ENCODE measurements at places on chromosomes 2 and 18.

- no peak for DNase-seq
Measured at GRCh38 chr2:85760371-85760770, 6.6 kb downstream of the ATOH8 start.

DNA sequence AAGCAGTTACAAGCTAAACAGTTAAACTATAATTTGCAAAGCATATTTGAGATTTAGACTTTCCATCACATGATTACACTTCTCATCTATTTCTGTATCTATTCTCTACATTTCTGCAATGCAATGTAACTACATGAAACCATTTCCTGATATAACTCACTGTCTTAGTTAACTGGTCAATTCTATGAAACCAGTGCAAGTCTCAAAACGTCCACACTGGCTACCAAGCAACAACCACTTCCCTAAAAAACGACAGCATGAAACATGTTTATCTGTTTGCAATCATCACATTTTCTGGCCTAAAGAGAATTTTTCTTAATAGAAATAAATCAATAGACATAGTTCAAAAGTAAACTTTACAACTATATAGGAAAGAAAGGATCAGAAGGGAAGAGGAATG, 17.4 kb downstream of the FECH start:
- DNase-seq, result no peak

DNA sequence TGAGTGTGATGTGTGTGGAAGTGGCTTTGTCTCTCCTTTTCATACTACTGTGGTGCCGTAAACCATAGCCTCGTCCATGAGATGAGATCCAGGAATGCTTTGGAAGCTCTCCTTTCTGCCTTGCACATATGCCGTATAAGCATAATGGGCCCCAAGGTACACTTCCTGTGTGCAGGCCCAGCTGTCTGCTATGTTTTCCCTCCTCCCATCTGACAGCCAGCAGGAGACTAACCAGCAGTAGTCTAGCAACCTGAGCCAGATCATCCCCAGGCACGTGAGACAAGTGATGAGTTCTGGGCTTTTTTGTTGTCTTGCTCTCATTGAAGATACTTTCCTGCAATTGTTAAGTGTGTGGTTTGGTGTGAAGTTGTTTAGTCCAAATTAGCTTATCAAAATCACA, 555.5 kb upstream of the LRRTM4 start:
- no peak for DNase-seq

DNA sequence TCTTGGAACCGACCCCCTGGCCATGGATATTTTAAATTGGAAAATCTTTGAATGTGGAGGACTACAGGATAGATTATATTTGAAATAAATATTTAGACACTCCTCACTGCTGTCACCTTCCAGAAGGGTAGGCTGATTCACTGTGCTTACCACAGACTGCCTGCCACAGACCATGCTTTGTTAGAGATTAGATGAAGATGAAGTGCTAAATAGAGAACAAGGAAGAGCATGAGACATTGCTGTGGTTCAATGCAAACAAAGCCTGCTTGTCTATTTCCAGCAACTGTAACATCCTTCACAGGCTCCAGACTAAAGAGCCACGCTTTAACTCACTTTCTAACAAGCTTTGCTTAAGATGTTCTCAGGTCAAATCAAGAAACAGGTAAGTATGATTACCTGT, 81.0 kb upstream of the TMEM17 start:
- no peak for DNase-seq

- no peak for DNase-seq
Measured at GRCh38 chr2:69209482-69209881, 177.5 kb downstream of the GFPT1 start.

GRCh38 chr2:60152226-60152833, 401.1 kb downstream of the BCL11A start:
- DNase-seq, result no peak

DNA sequence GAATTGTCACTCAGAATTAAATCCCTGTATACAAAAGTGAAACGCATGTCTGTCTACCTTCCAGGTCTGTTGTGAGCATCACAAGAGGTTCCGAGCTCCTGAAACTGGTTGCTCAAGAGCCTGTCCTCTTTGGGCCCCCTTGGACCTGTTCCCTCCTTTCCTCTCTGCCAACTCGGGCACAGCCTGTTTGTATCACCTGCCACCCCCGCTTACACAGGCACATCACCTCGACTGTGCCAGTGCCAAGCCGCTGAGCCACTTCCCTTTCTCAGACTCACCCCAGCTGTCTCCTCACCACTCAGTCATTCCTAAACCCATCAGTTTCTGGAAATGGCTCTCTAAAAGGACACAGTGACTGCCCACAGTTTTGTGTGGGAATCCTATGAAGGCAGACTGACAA, 3.1 kb downstream of the EFR3B start:
- peak; percentile 65 for DNase-seq

DNA sequence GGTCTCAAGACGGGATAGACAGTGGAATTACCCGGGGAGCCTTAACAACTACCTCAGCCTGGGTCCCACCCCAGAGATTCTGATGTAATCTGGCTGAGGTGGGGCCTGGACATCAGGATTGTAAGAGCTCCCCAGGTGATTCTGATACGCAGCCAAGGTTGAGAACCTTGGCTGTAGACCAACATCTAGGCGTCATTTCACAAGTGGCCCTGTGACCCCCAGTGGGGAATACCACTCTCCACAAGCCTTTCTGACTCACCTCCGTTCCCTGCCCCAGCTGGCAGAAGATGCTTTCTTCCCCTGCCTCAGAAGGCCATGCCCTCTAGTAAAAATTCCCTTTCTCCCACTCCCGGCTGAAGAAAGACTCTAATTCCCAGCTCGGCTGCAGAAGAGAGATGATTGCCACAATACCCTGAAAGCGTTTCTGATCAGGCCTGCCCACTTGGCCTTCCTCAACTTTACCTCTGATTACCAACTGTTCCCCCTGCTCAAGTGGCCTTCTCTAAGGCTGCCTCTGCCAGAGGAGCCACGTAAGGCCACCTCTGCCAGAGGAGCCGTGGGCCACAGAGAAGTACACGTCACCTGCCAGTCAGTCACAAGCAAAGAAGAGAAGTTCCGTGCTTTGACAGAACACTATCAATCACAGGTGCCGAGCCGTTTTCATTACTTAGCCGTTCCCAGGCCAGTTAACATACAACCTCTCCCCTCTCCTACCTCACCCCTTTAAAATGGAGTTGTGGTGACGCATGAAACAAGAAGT, 116.8 kb upstream of the PKDCC start:
- DNase-seq, result no peak

GRCh38 chr2:39416140-39416539, 20.9 kb downstream of the MAP4K3 start:
- no peak for DNase-seq

- no peak for DNase-seq
Measured at GRCh38 chr2:150141226-150142001, 346.1 kb downstream of the RND3 start.

GRCh38 chr2:55408918-55409868, 10.5 kb downstream of the CCDC88A start:
- no peak for DNase-seq

DNA sequence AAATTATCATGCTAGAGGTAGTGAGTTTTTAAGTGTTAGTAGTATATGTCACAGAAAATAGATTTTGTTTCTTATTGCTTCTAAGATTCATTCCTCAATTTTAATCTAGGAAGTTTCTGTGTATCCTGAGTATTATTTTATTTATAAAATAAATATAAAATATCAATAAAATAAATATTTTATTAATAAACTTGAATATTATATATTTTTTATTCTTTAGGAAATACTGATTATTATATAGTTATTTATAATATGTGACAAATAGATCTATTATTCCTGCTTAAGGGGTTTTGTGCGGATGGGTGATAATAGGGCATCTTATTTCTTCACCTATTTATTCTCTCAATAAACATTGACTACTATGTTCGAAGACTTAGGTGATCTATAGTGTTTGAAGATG, 191.0 kb downstream of the ZNF407 start:
- DNase-seq, result no peak

GRCh38 chr2:85595301-85596025, at the start of gene RNF181:
Gene RNF181, plus strand, starts transcription at chr2:85595745. Its CDS starts 19 bp downstream, at chr2:85595764.
- DNase-seq, result peak; percentile 96

- no peak for DNase-seq
Measured at GRCh38 chr2:212548455-212548819, 9.8 kb upstream of the ERBB4 start.

DNA sequence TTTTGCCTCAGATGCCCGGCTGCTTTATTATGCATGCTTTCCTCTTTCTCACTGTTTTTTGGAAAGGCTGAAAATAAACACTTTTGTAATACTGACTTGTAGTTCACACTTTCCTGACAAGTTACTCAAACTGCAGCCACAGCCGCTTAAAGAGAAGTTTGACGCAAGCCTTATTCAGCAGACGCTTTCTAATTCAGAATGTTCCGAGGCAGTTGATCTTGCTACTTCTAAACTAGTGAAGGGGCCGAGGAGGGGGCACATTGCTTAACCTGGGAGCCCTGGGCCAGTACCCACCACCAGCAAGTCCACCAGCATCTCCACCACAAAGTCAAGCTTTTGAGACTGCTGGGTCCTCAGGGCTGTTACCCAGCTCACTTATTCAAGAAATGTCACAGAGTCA, 71.8 kb upstream of the SPRED2 start:
- no peak for DNase-seq

GRCh38 chr2:216879727-216880508, 20.1 kb upstream of the TNP1 start:
- DNase-seq, result no peak

GRCh38 chr18:24002479-24002878, 12.1 kb upstream of the TTC39C start:
- no peak for DNase-seq

DNA sequence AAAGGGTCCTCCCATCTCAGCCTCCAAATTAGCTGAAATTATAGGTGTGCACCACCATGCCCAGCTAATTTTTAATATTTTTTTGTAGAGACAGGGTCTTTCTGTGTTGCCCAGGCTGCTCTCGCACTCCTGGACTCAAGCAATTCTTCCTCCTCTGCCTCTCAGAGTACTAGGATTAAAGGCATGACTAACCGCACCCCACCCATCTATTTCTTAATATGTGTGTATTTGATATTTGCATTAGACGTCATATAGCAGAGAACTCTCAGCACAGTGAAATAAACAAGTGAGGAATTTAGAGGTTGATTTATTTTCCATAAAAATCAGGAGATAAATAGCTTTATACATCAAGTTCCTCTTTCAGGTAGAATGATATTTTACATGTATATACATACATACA, 213.5 kb downstream of the FSIP2 start:
- DNase-seq, result no peak

- no peak for DNase-seq
Measured at GRCh38 chr2:159051661-159052060, 83.2 kb downstream of the TANC1 start.

GRCh38 chr2:183666031-183666430, 541.8 kb downstream of the NUP35 start:
- no peak for DNase-seq
